ENCODE measurements at places on chromosomes 7 and 10.

DNA sequence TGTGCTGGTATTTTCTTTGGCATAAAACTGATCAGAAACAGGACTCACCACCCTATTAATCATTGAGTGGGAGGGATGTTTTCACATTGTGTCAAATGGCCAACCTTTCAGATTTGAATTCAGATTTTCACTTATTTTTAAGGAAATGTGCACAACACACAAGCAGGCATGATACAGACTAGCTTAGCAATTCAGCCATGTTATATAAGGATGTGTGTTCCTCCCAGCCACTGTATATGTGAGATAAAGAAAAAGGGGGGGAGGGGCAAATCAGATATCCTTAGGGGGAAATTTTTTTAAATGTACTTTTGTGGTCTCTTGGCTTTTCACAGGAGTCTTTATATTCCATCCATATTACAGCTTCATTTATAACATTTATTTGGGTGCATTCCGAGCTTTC, 3.1 kb downstream of the GAD2 start:
- DNase-seq, result no peak

DNA sequence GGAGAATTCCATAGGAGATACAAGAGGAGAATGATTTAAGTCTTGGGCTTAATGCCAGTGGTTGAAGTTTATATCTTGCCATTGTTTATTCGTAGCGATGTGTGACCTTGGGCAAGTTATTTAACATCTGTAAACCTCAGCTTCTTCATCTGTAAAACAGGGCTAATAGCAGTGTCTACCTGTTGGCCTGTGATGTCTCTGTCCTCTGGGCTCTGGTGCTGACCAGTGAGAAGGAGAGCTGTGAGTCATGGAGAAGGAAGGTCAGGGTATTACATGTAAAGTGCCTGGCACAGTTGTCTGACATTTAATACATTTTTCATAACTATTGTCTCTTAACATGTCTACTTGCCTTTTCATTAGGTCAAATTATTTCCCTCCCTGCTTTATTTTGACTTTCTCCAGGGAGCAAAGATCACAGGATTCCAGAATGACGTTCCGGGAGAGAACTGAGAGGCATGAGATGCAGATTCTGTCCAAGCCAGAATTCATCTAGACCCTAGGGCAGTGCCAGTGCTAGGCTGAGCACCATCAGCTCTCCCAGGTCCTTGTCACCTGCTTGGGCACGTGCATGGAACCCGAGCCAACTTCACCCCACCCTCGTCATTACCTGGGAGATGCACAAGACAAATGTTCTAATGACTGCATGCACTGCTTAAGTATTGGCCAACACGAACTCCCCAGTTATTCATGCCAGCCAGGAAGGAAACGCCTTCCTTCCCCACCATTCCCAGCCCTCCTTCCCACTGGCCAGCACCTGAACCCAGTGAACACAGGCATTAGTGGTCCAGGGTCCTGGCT, 187.9 kb downstream of the DPY19L1 start:
- DNase-seq, result no peak

- no peak for DNase-seq
These were observed 121.2 kb downstream of the GLI3 start for GRCh38 chr7:42115795-42116194.

DNA sequence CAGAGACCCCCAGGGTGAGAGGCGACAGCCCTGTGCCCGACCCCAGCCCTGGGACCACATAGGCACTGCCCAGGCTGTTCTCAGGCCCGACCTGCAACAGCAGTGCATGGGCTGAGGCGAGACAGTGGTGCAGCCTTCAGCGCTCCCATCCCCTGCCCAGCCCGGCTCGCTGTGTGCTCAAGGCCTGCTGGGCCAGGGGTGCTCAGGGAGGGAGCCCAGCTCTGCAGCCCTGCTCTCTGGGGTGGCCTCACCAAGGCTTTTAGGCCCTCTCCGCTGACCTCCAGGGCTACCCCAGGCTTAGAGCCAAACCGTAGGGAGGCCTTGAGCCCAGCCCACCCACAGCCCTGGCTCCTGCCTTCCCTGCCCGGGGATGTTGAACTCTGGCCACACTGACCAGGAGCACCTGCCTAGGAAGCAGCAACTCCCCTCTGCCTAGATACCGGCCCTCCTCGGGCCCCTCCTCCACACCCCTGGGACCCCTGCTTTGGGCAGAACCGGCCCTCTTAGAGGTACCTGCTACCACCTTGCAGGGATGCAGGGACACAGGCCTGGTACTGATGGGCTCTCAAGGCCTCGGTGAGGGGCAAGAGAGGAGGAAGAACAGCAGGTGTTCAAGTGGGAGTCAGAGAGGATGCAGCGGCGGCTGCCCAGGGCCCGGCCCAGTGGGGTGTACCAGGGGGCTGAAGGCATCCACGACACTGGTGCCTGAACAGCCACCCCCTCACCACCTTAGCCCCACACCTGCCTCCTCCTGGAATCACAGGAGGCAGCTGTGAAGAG, 231.5 kb downstream of the ELFN1 start:
- no peak for DNase-seq

GRCh38 chr7:105010504-105011130, 3.4 kb upstream of the KMT2E start:
- no peak for DNase-seq

DNA sequence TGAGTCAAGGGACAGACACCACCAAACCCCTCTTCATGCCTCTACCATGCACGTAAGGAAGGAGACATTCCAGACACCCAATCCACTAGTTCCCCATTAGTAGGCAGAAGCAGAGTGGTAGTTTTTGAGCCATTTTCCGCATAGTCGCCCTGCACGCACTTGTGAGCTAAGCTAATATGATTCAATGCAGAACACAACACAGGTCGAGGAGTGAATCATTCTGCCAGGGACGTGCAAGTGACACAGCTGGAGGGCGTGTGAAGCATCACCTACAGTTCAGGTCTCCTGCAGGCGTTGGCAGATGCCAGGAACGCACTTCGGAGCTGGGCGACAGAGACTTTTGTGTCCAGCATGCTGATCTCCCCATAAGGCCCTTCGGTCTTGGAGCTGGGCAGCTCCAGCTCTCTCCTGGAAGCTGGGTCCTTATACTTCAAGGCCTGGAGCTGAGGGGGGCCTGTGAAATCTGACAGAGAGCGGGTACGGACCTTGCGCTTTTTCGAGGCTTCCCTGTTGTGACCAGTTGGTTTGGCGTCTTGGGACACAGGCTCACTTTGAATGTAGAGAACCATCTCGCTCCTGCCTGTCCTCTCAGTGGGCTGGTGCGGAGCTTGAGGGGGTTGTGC, 102.4 kb downstream of the SVIL start:
- no peak for DNase-seq

- no peak for DNase-seq
These were observed 31.5 kb downstream of the RAB19 start for GRCh38 chr7:140435252-140435895.

GRCh38 chr10:84407388-84408049, 79.1 kb downstream of the CCSER2 start:
- DNase-seq, result no peak
